ENCODE measurements at places on chromosomes 6 and 20. TPM values are rescaled to one million over a fixed set of nuclear protein-coding genes. Genes with fewer than 3 reads are reported as not detected.

Gene AAR2
- total RNA-seq, result 42.9 TPM

Gene CD93
- not detected for total RNA-seq

Gene VGLL2
- not detected for total RNA-seq

Gene EYA4
- 8.0 TPM for total RNA-seq

Gene LY6G6D
- total RNA-seq, result not detected

Gene FNDC1
- 0.08 TPM for total RNA-seq

Gene TRIM15
- total RNA-seq, result not detected

Gene JAG1
- 37.5 TPM for total RNA-seq

Gene SNAP91
- total RNA-seq, result 0.32 TPM

Gene ALDH8A1
- total RNA-seq, result 0.10 TPM

Gene SCGN
- total RNA-seq, result 0.36 TPM

Gene LAMP5
- not detected for total RNA-seq

Gene ID4
- total RNA-seq, result 0.86 TPM

Gene CCN6
- total RNA-seq, result not detected

Gene DUSP15
- total RNA-seq, result 1.0 TPM

Gene GJA10
- not detected for total RNA-seq

Gene SLC25A27
- 0.32 TPM for total RNA-seq

Gene KIF25
- 0.03 TPM for total RNA-seq

Gene SYCP2
- 0.30 TPM for total RNA-seq

Gene LAMA2
- 0.47 TPM for total RNA-seq

Gene PACRG
- not detected for total RNA-seq

Gene HAO1
- total RNA-seq, result not detected

Gene CNKSR3
- total RNA-seq, result 10.7 TPM

Gene CD109
- 78.3 TPM for total RNA-seq

Gene IPCEF1
- total RNA-seq, result 0.15 TPM

Gene BPIFB4
- total RNA-seq, result not detected

Gene PEX6
- 7.8 TPM for total RNA-seq

Gene EYS
- 0.02 TPM for total RNA-seq

Gene NOX3
- not detected for total RNA-seq

Gene VIP
- not detected for total RNA-seq

Gene ZSCAN16
- total RNA-seq, result 4.2 TPM

Gene MICA
- 28.6 TPM for total RNA-seq

Gene RBPJL
- total RNA-seq, result not detected

Gene SLC16A10
- total RNA-seq, result 0.70 TPM

Gene LY6G5C
- total RNA-seq, result 1.3 TPM

Gene SNX9
- 26.8 TPM for total RNA-seq

Gene CDH26
- 0.30 TPM for total RNA-seq

Gene NDRG3
- total RNA-seq, result 23.6 TPM

Gene GPR6
- not detected for total RNA-seq

Gene HFE
- 13.7 TPM for total RNA-seq

Gene ME1
- total RNA-seq, result 38.4 TPM

Gene SOX4
- total RNA-seq, result 9.8 TPM

Gene CPNE5
- total RNA-seq, result 0.16 TPM

Gene RAB44
- 0.05 TPM for total RNA-seq

Gene DSP
- 41.5 TPM for total RNA-seq

Gene RHAG
- total RNA-seq, result not detected

Gene APOBEC2
- not detected for total RNA-seq
